ENCODE measurements at places on chromosomes 12 and 14.

DNA sequence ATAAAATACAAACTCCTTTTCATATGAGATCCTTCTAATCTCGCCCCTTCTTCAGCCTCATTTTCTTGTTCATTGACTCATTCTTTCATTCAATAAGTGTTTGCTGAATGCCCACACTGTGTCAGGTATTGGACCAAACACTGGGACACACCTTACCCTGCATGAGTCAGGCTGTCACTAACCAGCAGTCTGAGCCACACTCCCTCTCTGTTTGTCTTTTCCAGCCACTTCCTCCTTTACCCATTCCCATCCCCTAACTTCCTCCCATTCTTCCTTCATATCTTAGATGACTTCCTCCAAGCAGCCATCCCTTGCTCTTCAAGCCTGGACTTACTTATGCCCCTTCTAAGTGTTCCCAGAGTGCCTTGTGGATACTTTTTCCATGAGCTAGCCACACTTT, 27.0 kb upstream of the HIF1A start:
- DNase-seq = no peak

GRCh38 chr12:96338852-96339471, 61.3 kb downstream of the CDK17 start:
- DNase-seq = no peak

DNA sequence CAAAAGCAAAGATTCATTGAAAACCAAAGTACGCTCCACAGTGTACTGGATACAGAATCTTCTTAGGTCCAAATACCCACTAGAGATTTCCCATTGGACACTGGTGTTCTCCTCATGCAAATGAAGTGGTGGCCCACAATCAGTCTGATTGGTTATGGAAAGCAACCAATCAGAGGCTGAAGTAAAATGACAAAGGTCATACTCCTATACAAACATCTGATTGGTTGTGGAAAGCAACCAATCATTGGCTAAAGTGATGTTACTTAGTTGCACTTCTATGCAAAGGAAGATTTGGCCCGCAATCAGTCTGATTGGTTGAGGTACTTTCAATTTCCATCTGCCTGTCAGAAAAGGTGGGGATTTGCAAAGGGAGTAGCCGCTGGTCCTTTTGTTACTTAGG, 1.3 kb upstream of the WASHC3 start:
- no peak for DNase-seq

GRCh38 chr12:118220702-118221101, 84.8 kb downstream of the PEBP1 start:
- no peak for DNase-seq

DNA sequence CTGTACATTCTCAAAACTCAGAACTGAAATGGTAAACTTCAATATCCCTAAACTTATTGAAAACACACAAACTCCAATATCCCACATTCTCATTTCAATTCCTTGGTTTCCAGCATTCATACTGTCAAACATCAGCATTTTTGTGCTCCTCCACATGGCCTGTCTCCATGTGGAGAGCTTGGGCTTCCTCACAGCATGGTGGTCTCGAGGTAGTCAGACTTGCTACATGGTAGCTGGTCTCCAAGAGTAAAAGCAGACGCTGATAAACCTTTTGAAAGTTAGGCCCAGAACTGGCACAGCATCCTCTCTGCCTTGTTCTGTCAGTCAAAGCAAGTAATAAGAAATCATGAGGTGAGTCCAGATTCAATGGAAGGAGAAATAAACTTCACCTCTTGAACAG, 70.5 kb downstream of the VCPKMT start:
- no peak for DNase-seq

DNA sequence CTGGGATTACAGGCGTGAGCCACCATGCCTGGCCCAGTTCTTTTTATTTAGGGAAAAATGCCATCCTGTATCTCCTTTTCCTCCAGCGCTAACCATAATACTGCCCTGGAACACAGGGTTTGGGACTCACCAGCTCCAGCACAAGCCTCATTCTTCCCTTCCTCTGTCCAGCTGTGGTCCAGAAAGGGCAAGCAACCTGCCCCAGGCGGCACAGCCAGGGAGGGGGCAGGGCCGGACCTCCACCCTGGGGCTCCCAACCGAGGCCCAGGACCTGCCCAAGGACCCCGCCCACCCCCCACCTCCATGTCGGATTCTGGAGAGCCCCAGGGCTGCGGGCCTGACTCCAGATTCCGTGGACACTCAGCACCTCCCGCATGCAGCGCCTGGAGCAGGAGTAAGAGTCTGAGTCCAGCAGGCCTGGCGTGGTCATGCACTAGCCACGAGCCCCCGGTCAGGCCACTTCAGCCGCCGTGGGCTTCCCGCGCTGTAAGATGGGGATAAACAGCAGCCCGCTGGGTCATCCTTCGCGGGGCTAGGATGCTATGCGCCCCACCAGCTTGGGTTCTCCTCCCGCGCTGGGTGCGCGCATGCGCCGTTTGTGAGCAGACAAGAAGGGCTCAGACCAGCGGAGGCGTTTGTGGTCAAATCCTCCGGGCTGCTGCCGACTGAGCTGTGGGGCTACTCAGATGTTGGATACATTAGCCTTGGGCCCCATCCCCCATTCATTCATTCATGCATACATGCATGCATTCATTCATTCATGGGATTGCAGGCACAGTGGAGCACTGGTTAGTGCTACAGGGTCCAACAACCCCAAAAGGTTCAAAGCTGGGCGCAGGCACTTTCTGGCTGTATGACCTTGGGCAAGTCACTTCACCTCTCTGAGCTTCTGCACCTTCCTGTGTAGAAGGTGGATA, 16.3 kb downstream of the TMEM119 start:
- no peak for DNase-seq

DNA sequence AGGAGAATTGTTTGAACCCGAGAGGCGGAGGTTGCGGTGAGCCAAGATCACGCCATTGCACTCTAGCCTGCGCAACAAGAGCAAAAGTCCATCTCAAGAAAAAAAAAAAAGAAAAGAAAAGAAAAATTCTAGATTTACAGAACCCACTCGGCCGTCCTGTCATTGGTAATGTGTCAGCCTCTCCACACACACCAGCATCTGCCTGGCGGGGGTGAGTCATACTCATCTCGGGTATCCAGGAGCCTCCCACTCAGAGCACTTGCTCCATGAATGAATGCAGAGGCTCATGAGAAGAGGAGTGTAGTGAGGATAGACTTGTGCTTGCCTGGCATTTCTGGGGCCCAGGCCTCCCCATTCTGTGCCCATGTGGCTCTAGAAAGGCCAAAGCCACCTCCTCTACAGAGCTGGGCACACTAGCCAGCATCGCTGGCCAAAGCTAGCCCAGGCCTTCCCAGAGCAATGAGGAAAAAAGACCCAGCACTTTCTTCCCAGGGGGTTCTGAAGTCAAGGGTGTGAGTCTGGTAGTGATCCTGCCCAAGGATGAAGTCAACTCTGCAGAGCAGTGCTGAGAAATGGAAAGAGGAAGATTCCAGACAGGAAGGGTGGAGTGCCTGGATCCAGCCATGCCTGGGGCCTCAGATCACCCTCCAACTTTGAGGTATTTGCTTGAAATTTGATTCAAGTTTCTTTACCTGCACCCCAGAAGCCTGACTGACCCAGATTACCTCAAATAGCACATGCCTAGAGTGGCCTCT, 31.2 kb upstream of the KLC1 start:
- no peak for DNase-seq

DNA sequence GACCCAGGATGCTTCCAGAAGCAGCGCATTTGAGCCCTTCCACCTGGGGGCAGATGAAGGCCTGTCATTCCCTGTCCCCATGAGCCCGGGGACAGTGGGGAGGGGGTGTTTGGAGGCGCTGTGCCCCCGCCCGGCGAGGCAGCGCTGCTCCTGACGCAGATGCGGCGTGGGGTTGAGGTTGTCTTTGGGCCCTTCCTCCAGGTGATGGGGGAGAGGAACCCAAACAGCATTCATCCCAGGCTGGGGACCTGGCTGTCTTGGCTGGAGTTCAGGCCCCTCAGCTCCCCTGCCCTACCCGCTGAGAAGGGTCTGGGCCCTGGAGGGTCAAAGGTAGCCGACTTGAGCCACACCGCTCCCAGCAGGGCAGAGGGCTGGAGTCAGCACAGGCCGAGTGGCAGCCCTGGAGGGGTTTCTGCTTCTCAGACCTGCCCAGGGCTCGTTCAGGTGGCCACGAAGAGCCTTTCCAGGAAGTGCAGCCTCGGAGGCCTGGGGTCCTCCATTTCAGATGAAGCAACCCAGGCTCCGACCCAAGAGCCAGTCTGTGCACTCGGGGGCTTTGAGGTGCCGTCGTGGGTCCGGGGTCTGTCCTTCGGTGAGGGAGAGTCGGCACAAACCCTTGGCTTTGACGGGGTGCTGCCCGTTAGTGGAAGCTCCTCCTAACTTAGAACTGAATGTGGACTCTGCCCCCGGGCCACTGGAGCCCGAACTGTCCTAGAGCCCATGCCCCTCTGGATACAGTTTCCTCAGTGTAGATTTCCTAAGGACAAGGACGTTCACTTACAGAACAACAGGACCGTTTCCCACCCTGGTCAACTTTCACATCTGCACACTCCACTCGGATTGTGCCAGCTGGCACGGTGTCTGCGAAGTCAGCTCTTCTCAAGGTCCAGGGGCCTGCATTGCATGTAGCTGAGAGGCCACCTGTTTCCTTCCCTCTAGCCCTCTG, 16.1 kb downstream of the ACADS start:
- no peak for DNase-seq

DNA sequence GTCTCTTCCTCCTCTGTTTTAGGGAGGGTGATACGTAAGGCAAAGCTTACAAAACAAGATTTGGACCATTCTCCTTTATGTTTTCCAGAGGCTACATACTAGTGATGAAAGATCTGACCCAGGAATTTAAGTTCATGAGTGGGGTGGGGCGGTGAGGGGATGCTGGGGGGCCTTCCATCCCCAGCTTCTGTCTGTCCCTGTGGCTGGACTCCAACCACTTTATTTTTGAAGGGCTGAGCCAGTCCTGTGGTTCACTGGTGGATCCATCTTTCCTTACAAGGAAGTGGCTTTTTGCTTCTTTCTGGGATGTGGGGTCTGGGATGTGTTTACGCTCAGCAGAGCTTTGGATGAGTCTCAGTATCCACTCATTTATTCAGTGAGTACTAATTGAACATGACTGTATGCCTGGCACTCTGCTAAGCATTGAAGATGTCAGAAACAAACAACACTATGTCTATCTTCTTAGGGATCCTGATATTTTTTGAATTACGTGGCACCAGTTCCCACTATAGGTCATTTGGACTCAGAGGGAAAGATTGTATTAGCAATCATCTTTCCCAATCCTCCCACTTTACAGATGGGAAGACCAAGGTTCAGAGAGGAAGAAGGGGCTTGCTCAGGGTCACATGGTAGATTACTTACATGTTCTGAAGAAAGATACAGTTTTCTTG, 291.8 kb upstream of the TBX3 start:
- no peak for DNase-seq

GRCh38 chr12:91923864-91924263, 221.8 kb downstream of the BTG1 start:
- no peak for DNase-seq

DNA sequence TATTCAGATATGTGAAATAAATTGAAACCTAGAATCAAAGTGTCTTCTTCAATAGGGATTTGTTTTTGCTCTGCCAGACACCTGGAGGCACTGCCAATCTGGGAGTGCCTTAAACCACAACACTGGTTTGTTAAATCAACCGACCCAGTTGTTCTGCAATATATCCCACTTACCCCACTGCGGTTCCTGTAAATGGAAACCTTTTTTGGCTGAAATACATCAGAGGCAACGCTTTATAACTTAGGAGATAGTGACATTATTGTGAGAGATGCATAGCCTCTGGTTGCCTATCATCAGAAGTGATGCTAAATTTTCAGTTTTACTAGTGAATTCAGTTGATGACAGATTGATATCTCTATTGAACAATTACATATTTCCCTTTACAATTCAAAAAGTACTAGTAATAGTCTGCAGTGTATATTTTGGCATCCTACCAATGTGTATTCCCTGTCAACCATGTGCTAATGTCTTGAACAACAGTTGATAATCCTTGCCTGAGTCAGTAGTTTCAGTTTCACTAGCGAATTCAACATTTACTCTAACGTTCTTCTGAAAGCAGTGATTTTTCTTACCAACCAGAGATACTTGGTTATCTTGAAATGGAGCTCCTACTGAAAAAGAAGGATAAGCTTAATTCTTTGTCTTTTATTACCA, 30.5 kb downstream of the PPP2R5C start:
- DNase-seq = no peak

GRCh38 chr12:66679461-66680084, 697 bp upstream of the GRIP1 start:
- DNase-seq = no peak

DNA sequence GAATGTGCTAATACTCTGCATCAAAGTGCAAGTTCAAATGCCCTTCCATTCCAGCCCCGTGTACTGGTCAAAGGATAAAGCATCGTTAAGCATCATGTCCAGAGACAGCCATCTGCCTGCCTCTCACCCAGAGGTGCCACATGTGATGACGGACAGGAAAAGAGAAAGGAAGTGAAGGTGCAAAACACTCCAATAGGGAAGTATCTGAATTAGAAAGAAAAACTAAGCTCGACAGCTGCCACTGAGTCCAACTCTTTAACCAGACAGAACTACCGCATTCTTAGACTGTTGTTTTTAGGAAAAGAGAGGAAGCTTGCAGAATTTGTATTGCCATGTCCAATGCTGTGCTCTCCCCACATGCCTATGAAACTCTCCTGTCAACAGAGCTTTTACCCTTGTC, 465.0 kb upstream of the SOX5 start:
- DNase-seq = no peak

DNA sequence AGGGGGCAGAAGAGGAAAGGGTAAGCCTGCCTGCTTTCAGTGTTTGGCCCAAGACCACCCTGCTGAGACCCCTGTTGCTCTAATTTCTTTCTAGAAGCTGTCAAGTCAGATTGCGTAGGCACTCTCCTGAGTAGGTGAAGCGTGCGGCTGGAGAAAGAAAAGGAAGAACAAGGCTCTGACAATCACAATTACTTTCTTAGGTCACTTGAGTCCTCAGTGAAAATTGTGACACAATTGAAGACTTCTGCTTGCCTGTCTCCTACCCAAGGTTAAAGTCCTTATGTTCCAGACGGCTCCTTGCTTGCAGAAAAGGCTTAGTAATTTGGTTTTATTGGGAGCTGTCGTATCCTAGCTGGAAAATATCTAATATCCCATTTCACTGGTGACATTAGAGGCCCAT, 721 bp upstream of the CTSG start:
- no peak for DNase-seq

DNA sequence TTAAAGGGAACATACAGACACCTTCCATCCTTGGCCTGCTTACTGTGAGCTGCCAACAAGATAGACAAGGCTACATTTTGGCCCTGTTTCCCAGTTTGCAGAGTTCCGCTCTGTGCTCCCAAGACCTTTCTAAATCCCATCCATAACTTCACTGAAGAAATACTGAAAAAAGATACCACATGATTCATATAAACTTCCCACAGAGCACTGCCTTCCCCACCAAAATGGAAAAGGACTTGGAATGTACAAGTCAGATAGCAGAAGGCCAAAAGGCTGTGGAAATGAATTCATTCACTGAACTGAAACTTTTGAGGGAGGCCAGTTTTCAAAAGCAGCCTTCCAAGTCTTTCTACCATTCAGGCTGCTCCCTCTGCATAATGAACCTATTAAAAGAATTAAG, 29.6 kb downstream of the PDZRN4 start:
- no peak for DNase-seq

- DNase-seq = no peak
These were observed 56.7 kb downstream of the BTBD7 start for GRCh38 chr14:93276031-93276716.

GRCh38 chr12:11500188-11500860, 105.0 kb upstream of the PRB2 start:
- peak; percentile 62 for DNase-seq

Measured in stimulated activated CD8-positive, alpha-beta memory T cell treated with anti-CD3 and anti-CD28 coated beads, Interleukin-2, amount 100 ng/mL, for 48 hours (primary cell).